Stimulated activated naive CD4-positive, alpha-beta T cell treated with Interleukin-2 at 50 U/mL for 16 hours (primary cell): ENCODE measurements at places on chromosomes 2 and 18.

- no peak for DNase-seq
Observed at GRCh38 chr2:234996941-234997270, 45.1 kb downstream of the SH3BP4 start.

DNA sequence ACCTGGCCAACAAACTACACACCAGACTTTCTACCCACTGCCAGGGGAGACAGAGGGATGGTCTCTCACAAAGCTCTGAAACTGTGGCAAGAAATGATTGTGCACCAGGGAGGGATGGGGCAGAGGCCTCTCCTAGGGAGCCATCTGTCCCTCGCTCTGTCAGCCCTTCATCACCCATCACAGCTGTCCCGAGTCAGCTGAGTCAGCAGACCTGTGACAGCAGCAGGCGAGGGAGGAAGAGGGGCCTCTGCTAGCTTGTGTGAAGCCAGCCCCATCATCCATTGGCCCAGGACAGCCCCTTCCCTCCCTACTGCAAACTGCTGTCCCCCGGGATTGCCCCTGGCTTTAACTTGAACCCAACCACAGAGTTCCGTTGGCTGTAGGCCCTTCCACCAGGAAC lies 5.0 kb downstream of the SH2D6 start:
- no peak for DNase-seq

GRCh38 chr18:6650127-6650507 lies 79.4 kb upstream of the ARHGAP28 start:
- no peak for DNase-seq

DNA sequence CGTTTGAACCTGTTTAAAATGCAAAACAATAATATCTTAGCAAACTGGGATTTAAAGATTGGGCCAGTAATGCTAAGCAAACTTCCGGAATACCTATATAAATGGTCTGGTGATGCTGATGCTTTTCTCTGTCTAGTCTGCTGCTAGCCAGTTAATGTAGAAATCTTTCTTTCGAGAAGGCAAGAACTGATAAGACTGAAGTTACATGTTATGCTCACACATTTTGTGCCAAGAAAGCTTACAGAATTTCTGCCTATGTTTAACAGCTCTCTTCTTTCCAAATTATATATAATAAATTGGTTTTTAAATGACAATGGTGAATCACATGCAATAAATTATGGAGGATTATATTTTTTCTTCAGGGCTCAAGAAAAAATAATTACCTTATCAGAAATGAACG lies 37.9 kb downstream of the GCA start:
- no peak for DNase-seq

- no peak for DNase-seq
Observed at GRCh38 chr2:206000776-206001175, 85.2 kb downstream of the INO80D start.

GRCh38 chr18:71995904-71996465 lies 548.2 kb downstream of the CBLN2 start:
- no peak for DNase-seq

DNA sequence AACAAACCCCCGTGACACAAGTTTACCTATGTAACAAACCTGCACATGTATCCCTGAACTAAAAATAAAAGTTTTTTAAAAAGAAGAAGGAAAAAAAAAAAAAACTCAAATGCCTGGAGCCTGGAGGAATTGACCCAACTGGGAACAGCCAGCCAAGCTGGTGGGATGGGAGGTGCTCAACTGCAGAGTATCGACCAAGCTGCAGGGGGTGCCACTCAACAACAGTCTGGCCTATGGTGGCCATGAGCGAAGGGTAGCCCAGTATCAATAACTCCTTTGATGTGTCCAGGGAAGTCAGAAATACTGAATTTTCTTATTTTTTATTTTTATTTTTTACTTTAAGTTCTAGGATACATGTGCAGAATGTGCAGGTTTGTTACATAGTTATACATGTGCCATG lies 310.3 kb upstream of the DLGAP1 start:
- DNase-seq, result no peak

DNA sequence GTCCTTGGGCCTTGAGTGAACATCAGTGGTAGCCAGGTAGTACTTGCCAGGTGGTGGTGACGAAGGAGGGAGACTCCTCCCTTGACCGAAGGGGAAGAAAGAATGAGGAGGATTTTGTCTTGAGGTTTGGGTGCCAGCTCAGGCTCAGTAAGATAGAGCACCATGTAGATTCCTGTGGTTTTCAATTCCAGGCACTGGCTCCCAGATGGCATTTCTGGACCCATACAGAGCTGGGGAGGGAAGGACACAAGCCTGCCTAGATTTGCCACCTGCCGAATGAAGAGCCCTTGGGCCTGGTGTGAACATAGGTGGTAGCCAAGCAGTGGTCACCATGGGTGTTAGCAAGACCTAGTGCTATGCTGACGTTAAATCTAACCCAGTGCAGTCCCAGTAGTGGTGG lies 108.8 kb upstream of the UBE2E3 start:
- no peak for DNase-seq

- no peak for DNase-seq
Observed at GRCh38 chr2:181790716-181791649, 100.5 kb upstream of the ITPRID2 start.

GRCh38 chr2:183009249-183009899 lies 28.9 kb downstream of the NCKAP1 start:
- no peak for DNase-seq

- DNase-seq, result no peak
Observed at GRCh38 chr18:75773618-75774017, 346.1 kb upstream of the SMIM21 start.

GRCh38 chr2:221397187-221397586 lies 174.9 kb downstream of the EPHA4 start:
- DNase-seq, result no peak

DNA sequence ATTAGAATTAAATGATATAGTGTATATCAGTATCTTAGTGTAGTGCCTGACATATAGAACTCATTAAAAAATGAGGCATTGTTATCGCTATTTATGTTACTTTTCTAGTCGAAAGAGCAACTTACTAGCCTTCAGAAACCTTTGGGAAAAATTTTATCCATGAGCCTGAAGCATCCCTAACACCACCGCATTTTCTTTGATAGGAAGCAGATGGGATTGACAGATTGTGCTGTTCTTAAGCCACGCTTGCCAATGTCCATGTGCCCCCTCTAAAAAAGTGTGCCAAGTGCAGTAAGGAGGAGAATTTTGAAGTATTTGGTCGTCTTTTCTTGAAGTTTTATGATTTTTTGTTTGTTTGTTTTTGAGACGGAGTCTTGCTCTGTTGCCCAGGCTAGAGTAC lies 29.1 kb downstream of the PPM1B start:
- no peak for DNase-seq

DNA sequence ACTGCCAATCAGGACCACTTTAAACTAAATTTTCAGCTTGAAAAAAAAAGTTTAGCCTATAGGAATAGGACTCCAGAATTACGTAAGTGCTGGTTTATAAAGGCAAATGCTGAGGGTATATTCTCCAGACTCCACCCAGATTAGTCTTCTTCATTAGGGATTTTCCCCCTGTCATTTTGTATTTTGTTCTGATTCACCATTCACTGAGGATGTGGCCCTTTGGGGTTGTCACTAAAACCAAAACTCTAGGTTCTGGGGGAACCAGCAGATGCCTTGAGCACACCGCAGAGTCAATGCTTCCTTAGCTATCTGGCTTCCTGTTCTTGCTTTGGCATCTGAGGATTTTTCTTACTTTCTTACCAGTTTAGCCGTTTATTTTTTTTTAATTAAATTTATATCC lies 10.5 kb downstream of the SCYGR4 start:
- no peak for DNase-seq

- DNase-seq, result no peak
Observed at GRCh38 chr2:143819190-143819735, 690.0 kb downstream of the ARHGAP15 start.

- DNase-seq, result no peak
Observed at GRCh38 chr18:6557057-6557769, 142.5 kb upstream of the L3MBTL4 start.

DNA sequence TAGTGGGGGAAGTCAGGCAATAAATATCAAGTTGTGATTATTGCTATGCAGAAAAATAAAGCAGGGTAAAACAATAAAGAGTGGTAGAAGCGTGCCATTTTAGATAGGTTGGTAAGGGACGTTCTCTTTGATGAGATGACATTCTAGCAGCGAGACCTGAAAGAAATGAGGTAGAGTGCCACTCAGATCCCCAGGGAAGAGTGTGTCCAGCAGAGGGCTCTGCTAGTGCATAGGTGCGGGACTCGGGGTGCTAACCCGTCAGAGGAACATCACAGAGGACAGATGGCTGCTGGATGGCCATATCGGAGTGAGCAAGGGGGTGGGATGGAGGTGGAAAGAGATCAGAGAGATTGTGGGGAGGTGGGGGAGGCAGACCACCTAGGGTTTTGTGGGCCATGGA lies 16.3 kb upstream of the GTF2A1L start:
- no peak for DNase-seq

DNA sequence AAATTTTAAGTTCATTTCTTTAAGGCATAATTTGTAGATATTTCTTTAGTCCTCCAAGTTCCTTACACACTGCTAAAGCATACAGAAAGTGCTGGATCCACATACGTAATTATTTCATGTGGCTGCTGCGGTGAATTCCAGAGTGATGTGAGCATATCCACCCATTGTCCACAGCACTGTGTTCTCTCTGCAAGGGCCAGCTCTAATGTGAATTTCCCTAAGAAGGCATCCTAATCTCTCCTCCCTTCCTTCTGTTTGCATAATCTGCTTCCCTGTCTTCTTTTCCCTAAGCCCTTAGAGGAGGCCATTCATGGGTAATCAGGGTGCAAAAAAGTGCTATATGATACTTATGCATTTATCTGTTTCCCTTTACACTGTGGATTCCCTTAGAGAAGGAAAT lies 57.2 kb downstream of the COBLL1 start:
- DNase-seq, result no peak

GRCh38 chr2:174259981-174260380 lies 11.6 kb upstream of the OLA1 start:
- no peak for DNase-seq

- DNase-seq, result no peak
Observed at GRCh38 chr2:24153478-24153877, 21.4 kb upstream of the FAM228A start.

DNA sequence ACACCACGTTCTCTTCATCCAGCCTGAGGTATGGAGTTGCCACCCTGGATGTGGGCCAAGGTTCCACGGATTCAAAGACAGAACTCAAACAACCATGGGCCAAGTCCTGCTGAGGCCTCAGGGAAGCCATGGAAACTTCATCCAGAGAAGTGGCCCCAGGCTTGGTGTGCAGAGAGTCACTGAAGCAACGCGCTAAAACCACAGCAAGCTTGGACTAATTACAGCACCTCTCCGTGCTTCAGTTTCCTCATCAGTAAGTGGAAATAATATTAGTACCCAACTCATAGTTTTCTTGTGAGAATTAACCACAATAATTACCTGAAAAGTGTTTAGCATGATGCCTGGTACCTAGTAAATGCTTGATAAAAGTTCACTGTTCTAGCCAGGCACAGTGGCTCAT lies 19.2 kb upstream of the AP1S3 start:
- DNase-seq, result no peak
